ENCODE measurements at places on chromosomes 7 and 10.

DNA sequence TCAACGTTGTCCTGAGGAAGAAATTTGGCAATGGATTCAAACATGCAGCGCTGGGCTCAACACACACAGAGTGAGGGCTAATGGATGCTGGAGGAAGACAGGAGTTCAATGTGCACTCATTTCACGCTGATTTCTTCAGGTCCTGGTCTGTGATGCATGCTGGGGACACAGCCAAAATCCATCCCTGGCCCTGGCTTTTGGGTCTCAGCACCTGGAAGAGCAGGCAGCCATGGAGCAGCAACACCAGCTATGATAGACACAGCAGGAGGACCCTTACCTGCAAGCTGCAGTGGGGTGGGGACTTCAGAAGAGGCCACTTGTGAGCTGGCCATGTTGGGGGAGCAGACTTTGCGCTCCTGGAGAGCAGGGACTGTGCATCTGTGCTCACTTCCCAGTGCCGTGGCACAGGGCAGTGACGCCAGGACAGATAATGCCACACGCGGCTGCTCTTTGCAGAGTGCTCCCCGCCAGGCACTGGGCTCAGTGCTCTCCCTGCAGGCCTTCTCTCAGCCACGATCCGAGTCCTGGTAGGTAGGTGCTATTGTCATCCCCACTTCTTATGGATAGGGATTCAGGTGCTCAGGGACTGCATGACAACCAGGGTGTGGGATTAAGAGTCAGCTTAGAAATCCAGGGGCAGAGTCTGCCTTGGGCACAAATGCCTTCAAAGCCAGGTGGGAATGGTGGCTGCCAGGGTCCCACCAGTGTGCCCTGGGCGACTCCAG is 138.8 kb upstream of the UNC5B start:
- no peak for DNase-seq

- no peak for DNase-seq
Observed at GRCh38 chr10:81027706-81028105, 490.0 kb downstream of the SH2D4B start.

DNA sequence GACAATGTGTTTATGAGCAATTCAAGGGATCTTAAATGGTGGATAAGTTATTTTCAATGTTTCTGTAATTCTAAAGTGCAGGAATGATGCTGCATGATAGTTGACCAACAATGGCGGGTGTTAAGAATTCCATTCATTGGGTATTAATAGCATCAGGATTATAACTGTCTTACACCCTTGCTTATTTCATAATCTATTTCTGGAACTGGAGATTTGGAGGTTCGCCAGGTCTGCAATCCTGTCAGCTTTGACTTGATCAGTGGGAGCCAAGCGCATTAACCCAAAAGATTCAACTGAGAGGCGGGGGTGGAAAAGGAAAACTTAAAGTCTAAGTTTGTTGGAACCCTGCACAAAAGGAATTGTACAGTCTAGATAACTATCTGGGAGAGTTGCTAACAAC is 114.9 kb upstream of the ZEB1 start:
- no peak for DNase-seq

DNA sequence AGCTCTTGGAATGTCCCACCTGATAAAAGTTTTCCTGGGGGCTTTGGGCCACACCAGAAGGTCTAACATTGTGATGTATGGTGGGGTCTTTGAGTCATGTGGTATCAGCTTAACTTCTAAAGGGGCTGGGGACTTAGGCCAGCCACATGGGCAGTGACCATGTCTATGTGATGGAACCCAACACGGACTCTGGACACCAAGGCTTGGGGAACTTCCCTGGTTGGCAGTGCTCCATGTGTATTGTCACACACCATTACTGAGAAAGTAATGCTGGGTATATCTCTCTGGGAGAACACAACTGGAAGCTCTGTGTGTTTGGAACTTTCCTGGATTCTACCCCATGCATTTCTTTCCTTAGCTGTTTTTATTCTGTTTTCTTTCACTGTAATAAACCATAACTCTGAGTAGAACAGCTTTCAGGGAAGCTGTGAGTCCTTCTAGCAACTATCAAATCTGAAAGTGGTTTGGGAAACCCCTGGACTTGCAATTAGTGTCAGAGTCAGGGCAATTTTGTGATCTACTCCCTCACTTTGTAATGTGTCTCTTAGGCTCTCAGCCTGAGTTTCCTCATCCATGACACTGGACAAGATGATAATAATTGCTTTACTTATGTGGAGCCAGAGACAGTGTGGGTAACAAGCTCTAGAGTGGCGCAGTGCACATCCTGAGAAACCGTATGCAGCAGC is 28.4 kb upstream of the AGK start:
- no peak for DNase-seq

DNA sequence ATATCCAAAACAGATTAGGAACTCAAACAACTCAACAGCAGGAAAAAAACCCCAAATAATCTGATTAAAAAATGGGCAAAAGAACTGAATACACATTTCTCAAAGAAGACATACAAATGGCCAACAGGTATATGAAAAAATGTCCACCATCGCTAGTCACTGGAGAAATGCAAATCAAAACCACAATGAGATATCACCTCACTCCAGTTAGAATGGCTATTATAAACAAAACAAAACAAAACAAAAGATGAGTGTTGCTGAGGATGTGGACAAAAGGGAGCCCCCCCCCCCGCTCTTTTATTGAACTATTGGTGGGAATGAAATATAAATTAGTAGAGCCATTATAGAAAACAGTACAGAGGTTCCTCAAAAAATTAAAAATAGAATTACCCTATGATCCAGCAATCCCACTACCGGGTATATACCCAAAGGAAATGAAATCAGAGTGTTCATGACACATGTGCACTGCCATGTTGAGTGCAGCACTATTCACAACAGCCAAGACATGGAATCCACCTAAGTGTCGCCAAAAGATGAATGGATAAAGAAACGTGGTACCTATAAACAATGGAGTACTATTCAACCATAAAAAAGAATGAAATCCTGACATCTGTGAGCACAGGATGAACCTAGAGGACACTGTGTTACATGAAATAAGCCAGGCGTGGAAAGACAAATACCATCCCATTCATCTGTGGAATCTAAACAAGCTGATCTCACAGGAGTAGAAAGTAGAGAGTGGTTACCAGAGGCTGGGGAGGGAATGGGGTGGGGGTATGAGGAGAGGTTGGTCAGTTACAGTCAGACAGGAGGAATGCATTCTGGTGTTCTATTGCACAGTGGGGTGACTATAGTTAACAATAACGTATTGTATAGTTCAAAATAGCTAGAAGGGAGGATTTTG is 78.1 kb upstream of the RHEB start:
- no peak for DNase-seq

- DNase-seq = peak; percentile 66
Observed at GRCh38 chr10:102473445-102474331, 22.3 kb upstream of the C10orf95 start.

GRCh38 chr7:4996696-4997222 is 37.8 kb upstream of the MMD2 start:
- DNase-seq = no peak

DNA sequence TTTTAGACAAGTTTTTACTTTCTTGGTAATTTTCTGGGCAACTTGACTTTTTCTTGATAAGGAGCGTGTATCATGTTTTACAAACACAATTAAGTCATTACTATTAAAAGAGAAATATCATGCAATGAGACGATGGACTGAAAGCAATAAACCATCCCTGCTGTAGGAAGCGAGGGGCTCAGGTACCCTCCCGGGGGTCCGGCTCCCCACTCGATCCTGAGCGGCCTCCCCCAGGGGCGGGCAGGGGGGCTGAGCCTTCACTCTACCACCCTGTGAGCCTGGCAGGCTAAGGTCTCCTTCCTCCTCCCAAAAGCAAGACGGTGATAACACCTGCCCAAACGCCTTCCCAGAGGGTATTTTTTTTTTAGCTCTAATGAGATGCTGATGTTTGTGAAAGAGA is 51.8 kb upstream of the ADGRA1 start:
- DNase-seq = peak; percentile 44

DNA sequence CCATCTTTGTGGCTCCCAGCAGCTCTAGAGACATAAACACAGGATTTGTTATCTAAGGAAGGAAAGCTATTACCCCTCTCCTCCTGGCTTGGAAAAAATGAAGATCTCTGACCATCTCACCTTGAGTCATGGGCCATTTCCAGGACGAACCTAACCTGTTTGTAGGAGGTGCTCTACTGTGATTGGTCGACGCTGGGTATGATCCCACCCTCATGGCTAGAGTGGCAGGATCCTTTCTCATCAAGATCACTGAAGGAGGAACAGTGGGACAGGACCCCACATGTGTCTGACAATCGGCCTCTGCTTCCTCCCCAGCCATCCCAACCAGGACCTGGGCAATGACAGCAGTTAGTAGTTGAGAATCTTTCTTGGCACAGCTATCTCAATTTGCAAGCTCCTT is 144.1 kb downstream of the EMX2 start:
- DNase-seq = no peak

DNA sequence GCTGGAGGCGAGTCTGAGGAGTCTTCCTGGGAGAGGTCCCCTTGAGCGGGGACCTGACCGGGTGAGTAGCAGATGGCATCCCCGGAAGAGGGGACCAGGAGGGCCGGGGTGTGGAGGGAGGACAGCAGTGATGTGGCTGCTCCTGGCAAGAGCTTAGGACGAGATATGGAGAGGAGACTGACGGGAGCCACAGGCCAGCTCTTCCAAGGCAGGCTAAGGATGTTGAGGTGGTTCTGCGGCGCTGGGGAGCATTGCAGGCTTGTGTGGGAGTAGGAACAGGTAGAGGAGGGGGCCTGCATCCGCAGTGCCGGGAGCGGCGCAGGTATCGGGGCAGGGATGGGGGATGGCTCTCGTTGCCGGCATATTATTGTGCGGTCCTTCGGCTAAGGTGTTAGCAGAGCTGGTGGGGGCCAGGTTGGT is 76.7 kb upstream of the ANLN start:
- DNase-seq = no peak

GRCh38 chr10:68327889-68328786 is 3.7 kb upstream of the HNRNPH3 start:
- no peak for DNase-seq

DNA sequence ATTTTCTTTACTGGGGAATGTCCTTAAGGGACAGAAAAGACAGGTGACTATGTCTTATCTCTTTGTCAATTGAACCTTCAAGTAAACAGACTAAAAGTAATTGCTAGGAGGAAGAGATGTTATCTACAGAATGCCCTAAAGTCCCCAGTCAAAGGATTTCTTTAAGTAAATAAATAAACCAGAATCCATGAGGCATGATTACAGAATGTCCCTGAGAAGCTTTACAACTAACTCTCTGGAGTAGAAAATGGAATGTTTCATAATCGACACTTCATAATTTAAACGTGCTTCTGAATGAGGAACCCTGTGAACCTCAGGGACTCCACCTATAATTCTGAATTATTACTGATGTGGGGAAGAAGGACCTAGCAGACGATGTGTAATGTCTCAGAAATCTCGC is 187.9 kb upstream of the IMMP2L start:
- DNase-seq = no peak

DNA sequence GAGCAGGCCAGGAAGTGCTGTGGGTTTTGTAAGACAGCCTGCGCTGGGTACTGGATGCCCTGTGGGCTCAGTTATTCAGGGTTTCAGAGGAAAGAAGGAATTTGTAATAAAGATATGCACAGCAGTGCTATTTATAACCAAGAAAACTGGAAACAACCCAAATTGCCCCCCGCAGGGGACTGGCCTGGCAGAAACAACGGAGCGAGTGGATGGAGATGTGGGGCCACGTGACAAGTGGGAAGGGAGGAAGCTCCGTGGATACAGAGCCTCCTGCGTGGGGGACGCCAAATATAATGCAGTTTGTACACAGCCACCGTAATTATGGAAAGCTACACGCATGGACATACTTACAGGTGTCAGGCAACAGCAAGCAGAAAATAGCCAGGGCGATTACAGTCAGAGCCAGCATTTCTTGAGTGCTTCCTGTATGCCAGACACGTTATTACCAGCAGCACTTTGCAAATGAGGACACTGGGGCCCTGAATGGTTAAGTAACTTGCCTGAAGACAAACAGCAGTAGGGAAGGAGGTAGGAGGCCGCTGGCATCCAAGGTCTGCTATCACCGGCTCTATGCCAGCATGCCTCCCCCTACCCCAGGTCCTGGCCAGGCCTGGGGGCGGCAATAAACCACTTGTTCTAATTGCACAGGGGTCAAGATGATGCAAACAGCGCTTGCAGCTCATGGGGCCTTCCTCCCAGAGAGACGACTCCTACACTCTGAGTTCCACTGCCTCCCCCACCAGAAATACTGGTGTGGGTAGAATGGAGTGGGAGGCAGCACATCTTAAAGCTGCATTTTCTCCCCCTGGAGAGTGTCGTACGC is 8.7 kb upstream of the CAMK2B start:
- DNase-seq = no peak

- no peak for DNase-seq
Observed at GRCh38 chr7:134449680-134450079, 9.2 kb downstream of the AKR1B1 start.
